ENCODE measurements at places on chromosomes 7 and 10.

GRCh38 chr10:44557596-44558191 lies 172.8 kb upstream of the CXCL12 start:
- DNase-seq: no peak

- no peak for DNase-seq
Observed at GRCh38 chr10:86536294-86536861, 14.8 kb upstream of the WAPL start.

DNA sequence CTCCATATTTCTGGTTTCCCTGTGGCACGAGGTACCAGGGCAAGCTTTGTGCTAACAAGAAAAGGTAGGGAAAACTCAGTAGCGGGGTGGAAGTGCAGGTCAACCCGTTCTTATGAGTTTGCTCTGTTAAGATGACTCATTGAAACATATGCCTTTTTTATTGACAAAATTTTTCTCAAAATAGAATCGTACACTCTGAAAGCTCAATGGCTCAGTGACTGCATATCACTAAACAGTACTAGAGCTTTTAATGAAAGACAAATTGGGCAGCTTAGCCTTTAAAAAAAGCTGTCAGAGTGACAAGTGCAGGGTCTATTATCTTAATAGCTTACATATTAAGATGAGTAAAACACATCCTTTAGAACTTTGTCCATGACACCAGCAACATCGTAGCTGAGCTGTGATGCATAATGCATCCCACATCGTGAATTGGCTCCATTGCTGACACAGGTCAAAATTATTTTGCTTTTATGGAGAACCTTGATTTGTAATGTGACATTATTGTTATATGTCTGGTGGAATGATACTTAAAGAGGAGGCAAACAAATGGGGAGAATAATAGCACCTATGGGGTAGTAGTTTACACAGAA lies 264.4 kb downstream of the ETV1 start:
- no peak for DNase-seq

DNA sequence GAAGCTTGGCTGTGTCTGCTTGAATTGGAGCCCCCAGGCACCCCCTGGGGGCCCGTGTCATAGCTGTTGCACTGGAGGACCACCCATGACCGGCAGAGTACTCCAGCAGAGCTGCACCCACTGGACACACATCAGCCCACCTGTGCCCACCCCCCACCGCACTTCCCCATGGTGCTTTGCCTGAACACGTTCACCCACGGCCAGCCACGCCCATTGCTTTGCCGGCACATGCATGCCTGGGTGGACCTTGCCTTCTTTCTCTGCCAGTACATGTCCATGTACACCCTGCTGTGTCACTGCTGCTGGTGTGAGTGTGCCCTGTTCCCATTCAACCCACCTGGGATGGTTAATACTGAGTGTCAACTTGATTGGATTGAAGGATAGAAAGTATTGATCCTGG lies 88.7 kb downstream of the SAMD9 start:
- no peak for DNase-seq

GRCh38 chr10:98041352-98042043 lies 11.1 kb upstream of the CRTAC1 start:
- no peak for DNase-seq

- no peak for DNase-seq
Observed at GRCh38 chr7:7427363-7427762, 108.3 kb downstream of the COL28A1 start.

GRCh38 chr7:130386876-130387275 lies 6.6 kb downstream of the CPA1 start:
- DNase-seq: no peak

- no peak for DNase-seq
Observed at GRCh38 chr10:90289037-90289436, 568.8 kb downstream of the HTR7 start.

DNA sequence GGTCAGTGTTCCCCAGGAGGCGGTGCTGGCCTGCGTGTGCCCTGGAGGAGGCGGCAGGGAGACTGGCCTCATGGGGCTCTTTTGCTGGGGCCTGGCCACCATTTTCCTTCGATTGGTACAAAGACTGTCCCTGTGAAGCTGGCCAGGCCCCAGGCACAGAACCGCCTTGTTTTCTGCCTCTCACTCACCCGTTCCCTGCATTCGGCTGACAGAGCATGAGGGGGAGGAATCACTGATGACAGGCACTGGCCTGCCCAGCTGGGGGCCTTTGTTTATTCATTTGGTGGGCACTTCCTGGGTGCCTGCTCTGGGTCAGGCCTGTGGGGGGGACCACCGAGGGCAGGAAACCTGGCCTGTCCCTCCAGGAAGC lies 139.2 kb downstream of the FAM53B start:
- DNase-seq: no peak

- no peak for DNase-seq
Observed at GRCh38 chr10:15601819-15602218, 117.9 kb downstream of the ITGA8 start.

DNA sequence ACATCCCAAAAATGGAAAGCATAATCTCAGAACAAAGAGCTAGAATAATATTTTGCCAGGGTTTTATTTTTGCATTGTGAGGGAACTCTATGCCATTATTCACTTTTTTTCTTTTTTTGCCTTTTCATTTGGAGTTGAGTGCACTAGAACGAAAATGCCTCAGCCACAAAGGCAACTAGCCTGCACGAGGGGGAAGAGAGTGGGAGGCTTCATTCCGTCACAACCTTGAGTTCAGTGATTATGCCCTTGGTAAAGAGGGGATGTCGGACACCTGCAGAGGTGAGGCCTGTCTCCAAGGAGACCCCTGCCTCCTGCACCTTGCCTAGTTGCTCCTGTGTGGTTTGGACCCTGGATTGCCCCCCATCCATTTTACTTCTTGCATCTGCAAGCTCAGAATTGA lies 232.7 kb downstream of the TEX36 start:
- DNase-seq: no peak

DNA sequence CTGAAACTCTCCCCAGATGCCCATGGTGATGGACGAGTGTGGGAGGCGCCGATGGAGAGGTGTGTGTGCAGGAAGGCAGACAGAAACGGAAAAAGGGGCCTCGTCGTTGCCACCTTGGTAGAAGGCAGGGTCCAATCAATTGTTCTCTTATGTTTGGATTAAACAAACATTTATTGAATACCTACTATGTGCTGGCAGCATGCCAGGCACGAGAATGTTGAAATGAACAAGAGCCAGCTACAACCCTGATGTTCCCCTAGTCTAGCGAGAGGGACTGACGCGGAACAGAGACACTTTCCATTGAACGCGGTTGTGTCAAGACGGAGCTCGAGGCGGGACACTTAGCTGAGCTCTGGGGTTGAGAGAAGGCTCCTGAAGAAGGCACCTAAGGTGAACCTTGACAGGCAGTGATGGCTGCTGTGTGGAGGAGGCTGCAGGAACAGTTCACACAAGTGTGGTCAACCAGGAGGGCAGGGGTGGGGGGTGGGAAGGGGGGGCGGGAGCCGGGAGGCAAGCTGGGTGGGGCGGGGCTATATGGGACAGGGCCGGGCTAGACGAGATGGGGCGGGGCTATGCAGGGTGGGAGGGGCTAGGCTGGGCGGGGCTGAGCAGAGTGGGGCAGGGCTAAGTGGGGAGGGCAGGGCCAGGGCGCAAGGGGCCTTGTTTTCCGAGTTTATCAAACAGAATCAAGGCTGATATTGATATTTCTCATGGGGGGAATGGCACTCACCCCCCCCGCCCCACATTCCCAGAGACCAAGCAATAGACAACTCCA lies 181.0 kb downstream of the GATA3 start:
- no peak for DNase-seq
